Stromal cell of bone marrow (primary cell): ENCODE measurements at places on chromosomes 4 and X.

- no peak for DNase-seq
Observed at GRCh38 chrX:70452143-70452733, 7.6 kb downstream of the DLG3 start.

- DNase-seq, result no peak
Observed at GRCh38 chrX:101028562-101028961, 23.3 kb downstream of the TRMT2B start.

- no peak for DNase-seq
Observed at GRCh38 chr4:83961575-83961974, 425.7 kb downstream of the GPAT3 start.

GRCh38 chr4:30953799-30954198 is 233.6 kb downstream of the PCDH7 start:
- no peak for DNase-seq

DNA sequence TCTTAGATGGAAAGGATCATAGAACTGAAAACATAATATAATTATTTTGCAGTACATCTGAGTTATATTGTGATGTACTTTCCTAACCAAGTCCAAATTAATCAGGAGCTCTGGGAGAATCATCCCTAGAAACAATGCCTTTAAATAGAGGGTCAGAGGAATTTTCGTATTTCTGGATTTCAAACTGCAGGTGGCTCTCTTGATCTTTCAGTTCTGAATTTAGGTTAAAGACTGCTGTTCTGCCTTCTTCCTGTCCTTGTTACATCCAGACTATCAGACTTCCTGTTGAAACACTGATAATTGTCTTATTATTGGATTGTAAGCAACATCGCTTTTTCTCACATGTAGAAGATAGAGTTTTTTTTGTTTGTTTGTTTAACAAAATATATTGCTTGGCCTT is 142.7 kb downstream of the RPA4 start:
- DNase-seq, result no peak

DNA sequence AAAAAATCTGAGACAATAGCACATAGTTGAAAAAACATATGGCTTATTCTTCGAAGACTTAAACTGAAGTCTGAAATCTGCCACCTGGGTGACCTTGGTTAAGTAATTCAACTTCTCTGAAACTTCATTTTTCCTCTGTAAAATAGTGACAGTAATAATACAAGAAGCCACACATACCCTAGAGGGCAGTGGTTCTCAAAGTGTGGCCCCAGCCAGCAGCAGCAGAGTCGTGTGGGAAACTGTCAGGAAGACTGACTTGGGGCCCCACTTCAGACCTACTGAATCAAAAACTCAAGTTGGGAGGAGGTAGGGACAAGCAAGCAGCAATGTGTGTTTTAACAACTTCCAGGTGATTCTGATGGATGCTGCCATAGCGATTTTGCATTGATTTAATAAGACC is 249.9 kb downstream of the HNRNPD start:
- no peak for DNase-seq

DNA sequence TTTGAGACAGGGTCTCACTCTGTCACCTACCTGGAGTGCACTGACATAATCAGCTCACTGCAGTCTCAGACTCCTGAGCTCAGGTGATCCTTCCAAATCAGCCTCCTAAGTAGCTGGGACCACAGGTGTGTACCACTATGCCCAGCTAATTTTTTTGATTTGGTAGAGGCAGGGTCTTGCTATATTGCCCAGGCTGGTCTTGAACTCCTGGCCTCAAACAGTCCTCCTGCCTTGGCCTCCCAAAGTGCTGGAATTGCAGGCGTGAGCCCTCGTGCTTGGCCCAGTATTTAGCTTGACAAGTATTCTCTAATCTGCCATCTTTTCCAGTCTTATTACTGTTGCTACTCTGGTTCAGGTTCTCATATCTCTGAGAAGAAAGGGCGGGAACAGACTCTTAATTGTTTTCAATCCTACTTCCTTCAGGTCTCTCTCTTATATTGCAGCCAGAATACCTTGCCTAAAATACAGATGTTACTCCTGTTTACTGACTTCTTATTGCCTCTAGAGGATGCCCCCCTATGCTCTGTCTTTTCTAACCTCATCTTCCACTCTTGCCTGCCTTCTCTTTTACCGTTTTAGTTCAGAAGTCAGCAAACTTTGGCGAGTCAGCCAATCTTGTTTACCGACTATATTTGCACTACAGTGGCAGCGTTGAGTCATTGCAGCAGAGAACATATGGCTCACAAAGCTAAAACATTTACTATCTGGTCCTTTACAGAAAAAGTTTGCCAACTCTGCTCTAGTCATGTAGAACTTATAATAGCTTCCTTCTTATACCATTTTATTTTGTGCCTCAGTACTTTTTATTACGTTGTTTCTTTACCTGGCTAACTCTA is 19.0 kb downstream of the MRPL1 start:
- DNase-seq, result no peak

- DNase-seq, result no peak
Observed at GRCh38 chr4:7771541-7772507, 167.8 kb downstream of the AFAP1 start.

DNA sequence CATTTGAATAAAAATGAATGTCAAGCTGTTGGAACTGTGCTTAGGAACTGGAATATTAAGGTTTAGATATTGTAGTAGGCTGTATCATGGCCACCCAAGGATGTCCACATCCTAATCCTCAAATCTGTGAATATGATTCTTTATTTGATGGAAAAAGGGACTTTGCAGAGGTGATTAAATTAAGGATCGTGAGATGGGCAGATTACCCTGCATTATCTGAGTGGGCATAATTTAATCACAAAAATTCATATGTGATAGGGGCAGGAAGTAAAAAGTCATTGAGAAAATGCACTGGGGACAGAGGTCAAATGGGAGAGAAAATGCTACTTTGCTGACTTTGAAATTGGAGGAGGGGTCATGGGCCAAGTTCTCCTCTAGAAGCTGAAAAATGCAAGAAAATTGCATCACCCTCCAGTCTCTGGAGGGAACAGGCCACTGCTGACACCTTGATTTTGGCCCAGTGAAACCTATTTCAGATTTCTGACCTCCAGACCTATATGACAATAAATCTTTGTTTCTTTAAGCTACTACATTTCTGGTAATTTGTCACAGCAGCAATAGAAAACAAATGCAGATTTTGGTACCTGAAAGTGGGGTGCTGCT is 521.4 kb downstream of the PCDH7 start:
- no peak for DNase-seq

- DNase-seq, result peak; percentile 77
Observed at GRCh38 chr4:107619066-107619465, 101.0 kb downstream of the PAPSS1 start.

DNA sequence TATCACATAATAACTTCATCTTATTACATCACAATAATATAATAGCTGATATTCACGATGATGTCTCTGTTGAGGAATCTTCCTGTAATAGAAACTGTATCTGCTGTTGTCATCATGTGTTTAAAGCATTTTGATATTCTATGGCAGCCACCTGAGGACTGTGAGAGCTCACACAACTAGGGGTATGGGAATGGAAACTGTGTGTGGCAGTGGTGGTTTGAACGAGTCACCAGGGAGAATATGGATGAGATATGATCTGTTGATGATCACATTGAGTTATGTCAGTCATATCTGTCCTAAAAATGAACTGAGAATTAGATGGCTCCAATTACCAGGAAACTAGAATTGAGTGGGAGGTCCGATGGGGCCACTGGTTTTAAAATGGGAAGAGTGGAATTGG is 169.6 kb downstream of the MID1IP1 start:
- DNase-seq, result no peak

- DNase-seq, result no peak
Observed at GRCh38 chrX:71111141-71111843, at the start of gene IL2RG. Gene IL2RG (minus strand): TSS chrX:71111577. CDS start chrX:71111539, 38 bp downstream.

DNA sequence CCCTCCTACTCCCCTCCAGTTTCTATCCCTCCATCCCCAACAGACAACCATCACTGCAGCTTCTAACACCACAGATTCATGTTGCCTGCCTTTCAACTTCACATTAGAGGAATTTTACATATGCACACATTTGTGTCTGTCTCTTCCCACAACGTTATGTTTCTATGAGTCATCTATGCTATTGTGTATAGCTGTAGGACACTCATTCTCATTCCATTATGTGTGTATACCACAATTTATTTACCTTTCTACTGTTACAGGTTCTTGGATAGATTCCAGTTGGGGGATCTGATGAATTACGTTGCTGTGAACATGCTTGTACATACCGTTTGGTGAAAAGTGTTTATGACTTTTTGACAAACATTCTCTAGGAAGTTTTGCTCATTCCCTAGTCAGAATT is 58.8 kb upstream of the TRPC3 start:
- no peak for DNase-seq

DNA sequence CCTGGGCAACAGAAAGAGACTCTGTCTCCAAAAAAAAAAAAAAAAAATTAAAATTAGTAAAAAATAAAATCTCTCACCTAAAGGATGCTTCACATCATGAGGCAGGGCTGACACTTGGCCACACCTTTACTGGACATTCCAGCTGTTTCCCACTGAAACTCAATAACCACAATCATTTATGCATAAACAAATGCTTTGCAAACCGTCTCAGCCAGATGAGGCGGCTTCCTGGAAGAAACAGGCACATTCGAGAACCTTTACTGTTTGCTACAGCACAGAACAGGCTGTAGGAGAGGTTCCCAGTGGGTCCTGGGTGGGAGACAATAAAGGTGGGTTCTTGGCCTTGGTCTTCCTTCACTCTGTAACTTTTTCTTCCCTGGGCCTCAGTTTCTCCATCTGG is 10.9 kb upstream of the TBC1D14 start:
- DNase-seq, result no peak

- no peak for DNase-seq
Observed at GRCh38 chrX:49767236-49767635, 61.9 kb upstream of the PAGE4 start.

DNA sequence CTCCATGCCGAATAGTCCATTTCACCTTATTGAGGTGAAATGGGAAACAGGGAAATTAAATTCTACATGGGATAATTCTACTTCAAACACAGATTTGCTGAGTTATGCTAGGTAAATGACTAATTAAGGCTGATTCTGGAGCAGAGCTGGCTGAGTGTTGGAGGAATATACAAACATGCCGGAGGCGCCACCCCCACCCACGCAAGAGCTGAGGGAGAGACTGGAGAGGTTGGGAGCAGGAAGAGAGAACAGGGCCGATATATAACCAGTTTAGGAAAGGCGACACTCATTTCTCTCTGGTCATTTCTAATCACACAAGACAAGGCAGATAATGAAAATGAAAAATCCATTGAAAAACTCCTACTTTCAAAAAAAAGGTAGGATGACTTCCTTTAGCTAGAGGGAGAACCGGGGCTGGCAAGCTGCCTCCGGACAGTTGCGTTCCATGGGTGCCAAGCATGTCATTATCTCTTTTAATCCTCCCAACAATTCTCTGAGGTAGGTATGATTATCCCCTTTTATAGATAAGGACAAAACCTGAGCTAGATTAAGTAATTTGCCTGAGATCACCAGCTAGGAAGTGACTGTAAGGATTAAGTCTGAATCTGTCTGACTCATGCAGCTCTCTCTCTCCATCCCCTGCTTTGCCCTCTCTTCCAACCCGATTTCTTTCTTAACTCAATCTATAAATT is 27.6 kb upstream of the CFAP299 start:
- DNase-seq, result peak; percentile 27

- peak; percentile 40 for DNase-seq
Observed at GRCh38 chr4:138405934-138406567, 163.9 kb upstream of the SLC7A11 start.

GRCh38 chr4:159366966-159367780 is 264.3 kb downstream of the RAPGEF2 start:
- no peak for DNase-seq

- peak; percentile 20 for DNase-seq
Observed at GRCh38 chr4:183256756-183257385, 63.2 kb downstream of the CLDN22 start.

DNA sequence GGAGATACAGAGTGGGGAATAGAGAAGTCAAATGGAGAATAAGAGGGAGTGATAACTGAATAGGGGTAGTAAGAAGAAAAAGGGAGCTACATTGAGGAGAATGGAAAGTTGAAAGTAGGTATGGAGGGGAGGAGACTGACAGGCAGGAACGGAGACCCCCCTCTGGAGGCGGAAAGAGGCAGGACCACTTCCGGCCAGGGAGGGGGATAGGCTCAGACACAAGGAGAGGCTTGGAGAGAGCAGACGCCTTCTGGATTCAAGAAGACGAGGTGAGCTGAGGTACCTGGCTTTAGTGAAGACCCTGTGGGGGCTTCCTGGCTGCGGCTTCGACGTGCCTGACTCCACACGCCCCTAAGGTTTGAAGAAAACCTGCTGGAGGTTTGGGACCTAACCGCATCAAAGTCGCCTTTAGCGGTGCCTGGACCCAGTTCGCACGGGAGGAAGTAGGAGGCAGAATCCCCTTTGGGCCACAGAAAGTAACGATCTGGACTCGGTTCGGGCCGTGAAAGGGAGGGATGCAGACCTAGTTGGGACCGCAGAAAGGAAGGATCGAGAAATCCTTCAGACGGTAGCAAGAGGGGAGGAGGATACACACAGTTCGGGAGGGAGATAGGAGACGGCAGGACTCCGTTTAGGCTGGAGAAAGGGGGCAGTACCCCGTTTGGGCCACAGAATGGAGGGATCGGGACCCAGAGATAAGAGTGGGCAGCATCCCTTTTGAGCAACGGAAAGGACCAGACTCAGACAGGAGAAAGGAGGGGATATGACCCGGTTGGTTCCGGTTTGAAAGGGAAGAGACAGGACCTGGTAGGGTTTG is at the start of gene TRO:
TSS of gene TRO (plus strand) at position 215 of the 817 bp plus-strand sequence. CDS start 1,423 bp downstream, outside the sequence.
- no peak for DNase-seq

DNA sequence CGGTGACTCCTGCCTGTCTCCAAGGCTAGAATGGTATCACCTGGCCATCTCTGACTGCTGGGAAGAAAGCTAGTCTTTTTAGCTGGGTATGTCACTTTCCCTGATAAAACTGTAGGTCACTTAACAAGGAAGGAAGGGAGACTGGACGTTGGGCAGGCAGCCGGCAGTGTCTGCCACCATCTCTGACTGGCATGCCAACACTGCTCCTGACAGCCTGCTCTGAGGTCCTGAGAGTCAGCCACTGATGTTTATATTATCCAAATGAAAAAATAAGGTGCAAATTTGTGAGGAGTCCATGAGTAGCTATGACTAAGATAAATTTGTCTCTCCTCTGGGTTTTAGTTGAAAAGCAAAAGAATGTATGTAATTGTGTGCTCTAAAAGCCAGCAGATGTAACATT is 77.2 kb downstream of the SNX25 start:
- no peak for DNase-seq

DNA sequence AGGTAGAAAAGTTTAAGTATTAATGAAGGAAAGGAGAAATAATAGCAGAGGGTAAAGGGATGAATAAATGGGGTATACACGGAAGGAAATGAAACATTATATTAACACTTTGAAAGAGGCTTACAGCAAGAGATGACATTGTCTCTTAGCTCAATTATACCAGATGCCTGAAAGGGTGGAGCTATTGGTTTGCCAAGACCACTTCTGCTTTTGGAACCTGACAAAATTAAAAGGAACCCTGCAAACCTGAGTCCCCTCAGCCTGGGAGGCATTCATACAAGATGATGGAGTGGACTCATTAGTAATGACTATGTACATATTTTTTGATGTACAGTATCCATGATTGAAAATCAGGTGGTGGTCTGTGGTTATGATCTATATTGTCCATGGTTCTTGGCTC is 45.1 kb upstream of the HPF1 start:
- no peak for DNase-seq
